ENCODE measurements at places on chromosomes 6 and 20. TPM values are rescaled to one million over a fixed set of nuclear protein-coding genes. Genes with fewer than 3 reads are reported as not detected.

The C20orf204 gene
- 0.56 TPM for polyA plus RNA-seq

The LPA gene
- not detected for polyA plus RNA-seq

The MDFI gene
- 47.3 TPM for polyA plus RNA-seq

The ARFGEF3 gene
- polyA plus RNA-seq, result 5.3 TPM

The OPRM1 gene
- polyA plus RNA-seq, result not detected

The FOXF2 gene
- polyA plus RNA-seq, result 0.26 TPM

The CD93 gene
- 76.0 TPM for polyA plus RNA-seq

The COL12A1 gene
- 55.7 TPM for polyA plus RNA-seq
